Fibroblast of skin of scalp (primary cell): ENCODE measurements at places on chromosomes 2 and 18.
A peak's percentile ranks its signal among the peaks of the same experiment; 100 is the strongest.

GRCh38 chr2:192190474-192190873 lies 4.3 kb downstream of the TMEFF2 start:
- DNase-seq: peak; percentile 54

DNA sequence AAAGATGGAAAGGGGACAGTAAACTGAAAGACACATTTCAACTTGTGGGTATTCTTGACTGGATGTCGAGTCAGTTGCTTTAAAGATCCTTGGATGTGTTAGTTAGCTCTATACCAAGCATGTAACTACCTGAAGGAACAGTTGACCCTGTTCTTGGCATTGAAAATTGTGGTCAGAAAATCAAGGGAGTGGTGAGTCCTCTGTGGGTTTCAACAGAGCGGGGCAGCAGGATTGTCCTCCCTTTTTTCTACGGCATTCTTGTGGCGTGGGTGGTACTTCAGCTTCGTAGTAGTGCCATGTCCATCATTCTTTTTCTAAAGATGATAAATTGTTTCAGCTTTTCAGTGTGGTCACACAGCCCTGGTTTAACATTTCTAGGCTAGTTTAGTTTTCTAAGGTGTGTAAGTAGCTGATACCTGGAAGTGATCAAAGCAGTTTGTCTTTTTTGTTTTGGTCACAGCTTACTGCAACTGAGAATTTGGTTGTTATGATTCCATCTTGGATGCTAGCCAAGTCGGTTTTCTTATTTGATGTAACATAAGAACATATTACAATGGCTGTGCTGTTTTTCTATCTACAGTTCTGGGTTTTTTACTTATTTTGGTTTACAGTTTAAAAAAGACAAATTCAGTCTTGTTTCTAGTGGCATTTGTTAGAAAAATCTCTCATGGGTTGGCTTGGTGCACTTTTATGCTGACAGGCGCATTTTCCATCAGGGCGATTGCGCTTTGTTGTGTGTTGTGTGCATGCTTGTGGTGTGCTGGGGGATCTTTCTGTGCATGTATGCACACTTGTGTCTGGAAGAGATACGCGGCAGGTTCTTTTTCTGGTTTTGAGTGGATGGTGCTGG lies 84.7 kb downstream of the ZNF407 start:
- peak; percentile 4 for DNase-seq

GRCh38 chr2:148599109-148599991 lies 45.2 kb upstream of the EPC2 start:
- no peak for DNase-seq

DNA sequence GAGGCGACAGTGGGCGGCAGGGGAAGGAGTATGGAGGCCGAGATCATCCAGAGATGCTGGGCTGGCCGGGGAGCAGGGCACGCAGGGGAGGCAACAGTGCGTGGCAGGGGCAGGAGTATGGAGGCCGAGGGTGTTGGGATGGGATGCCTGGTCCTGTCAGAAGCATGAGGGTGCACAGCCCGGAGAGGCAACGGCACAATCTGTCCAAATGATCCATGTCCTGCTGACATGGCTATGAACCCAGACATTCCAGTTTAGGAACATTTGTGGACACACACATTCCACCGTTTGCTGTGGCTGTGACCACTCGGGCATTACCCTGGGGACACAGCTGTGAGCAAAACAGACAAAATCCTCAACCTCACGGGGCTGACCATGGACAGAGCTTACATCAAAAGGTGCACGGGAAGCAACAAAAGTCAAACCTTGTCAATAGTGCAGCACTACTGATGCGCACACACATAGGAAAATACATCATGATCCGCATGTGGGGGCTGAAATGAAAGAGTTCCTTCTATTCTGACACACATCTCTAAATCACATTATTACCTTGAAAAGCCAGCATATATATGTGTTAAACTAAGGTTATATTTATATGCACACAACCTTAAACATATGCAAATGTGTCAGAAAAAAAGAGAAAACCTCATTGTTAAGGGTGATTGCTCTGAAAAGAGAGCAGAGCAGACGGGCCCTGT lies 144.0 kb upstream of the GPC1 start:
- DNase-seq: no peak

- no peak for DNase-seq
These were observed 5.6 kb downstream of the TANK start for GRCh38 chr2:161165811-161166210.

GRCh38 chr2:156736950-156737349 lies 300.8 kb downstream of the GPD2 start:
- no peak for DNase-seq

DNA sequence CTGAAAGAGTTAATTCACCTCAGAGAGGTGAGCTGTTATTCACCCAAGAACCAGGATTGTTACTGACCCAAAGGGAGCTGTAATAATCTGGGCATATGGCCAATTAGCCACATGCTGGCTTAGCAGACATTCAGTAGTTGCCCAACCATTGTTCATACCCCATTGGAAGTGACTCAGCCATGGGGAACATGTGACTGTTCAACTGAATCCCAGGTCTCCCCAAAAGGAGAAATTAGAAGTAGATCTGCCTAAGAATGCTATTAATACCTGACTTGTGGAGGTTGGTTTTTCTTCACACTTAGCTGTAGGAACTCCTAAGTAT lies 272.6 kb upstream of the UBE2E3 start:
- DNase-seq: peak; percentile 72

DNA sequence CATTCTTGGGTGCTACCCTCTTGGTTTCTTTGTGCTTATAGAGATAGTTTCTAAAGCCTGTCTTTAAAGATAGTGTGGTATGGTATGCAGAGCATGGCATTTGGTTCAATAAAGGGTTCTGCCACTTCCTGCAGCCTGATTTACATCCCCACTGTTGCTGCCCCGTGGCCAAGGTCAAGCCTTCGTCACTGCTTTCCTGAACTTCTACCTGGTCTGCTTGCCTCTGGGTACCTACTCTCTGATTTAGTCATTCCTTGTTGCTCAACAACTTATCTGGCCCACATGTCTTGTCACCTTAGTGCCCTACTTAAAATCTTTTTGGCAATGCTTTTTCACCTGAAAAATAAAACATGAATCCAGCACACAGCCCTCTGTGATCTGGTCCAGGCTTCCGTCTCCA lies 352.9 kb downstream of the LPIN1 start:
- no peak for DNase-seq

DNA sequence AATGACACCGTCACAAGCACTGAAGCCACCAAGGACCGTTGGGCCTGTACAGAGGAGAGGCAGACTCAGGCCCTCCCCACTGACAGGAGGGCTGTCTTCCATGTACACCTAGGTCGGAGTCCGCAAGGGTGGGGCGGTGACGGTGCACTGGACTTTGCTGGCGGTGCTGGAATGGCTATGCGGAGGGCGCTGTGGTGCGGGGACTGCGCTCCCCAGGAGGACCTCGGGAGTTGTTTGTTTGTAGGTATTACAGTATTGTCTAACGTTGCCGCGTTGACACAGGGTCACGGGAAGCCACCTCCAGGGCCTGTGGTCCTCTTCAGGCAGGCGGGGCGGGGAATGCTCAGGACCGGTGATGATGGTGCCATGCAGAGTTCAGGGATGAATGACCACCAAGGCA lies 126.2 kb downstream of the TPO start:
- no peak for DNase-seq

- DNase-seq: no peak
These were observed 476.8 kb downstream of the MBD2 start for GRCh38 chr18:53747663-53748160.

GRCh38 chr18:457140-457519 lies 43.4 kb downstream of the COLEC12 start:
- peak; percentile 91 for DNase-seq

- DNase-seq: no peak
These were observed 9.0 kb upstream of the GAL3ST2 start for GRCh38 chr2:241767464-241768250.

DNA sequence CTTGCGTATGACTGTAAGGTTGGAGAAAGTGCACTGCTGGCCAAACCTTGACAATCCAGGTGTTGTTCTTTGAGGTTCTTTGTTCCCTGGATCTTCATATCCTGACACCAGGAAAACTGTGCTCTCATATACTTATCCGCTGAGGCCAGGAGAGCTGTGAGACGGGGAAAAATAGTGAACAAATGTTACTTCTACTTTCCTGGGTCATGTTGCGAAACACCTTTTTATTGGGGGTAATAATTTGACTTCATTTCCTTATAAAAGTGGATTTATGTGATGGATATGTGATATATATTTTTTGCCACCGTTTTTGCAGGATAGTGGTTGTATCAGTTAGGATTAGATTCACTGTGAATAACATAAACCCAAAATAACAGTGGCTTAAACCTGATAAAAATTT lies 336.1 kb downstream of the OSR1 start:
- no peak for DNase-seq

DNA sequence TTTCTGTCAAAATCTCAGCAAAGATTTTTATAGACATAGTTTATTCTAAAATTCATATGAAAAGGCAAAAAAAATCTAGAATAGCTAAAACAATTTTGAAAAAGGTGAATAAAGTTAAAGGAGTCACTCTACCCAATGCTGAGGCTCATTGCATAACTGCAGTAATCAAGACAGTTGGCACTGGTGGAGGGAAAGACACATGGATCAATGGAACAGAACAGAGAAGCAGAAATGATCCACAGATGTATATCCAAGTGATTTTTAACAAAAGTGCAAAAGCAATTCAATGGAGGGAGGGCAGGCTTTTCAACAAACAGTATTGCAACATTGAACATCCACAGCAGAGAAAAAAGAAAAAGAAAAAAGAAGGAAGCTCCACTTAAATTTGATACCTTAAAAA lies 162.8 kb downstream of the RBM43 start:
- DNase-seq: no peak

DNA sequence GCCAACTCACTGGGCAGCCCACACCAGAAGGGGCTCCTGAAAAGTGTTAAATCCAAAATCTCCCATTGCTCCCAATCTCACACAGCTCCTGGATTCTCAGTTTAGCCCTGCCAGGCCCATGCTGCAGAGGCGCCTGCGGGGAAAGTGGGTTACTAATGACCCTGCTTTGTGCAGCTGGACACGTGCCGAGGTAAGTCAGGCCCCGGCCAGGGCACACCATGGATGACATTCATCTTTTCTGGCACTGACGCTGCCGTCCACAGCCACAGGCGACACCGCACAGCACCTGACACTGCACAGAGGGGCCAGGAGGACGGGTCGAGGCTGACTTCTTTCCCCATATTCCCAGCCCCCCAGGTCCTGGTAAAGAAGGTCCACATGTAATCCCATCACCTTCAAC lies 193.5 kb downstream of the EIPR1 start:
- DNase-seq: no peak

GRCh38 chr2:30561349-30561748 lies 114.3 kb downstream of the LCLAT1 start:
- no peak for DNase-seq

- no peak for DNase-seq
These were observed 13.0 kb downstream of the SH3BP4 start for GRCh38 chr2:234964631-234965461.

- DNase-seq: no peak
These were observed 40.9 kb upstream of the MAT2A start for GRCh38 chr2:85497944-85498630.

DNA sequence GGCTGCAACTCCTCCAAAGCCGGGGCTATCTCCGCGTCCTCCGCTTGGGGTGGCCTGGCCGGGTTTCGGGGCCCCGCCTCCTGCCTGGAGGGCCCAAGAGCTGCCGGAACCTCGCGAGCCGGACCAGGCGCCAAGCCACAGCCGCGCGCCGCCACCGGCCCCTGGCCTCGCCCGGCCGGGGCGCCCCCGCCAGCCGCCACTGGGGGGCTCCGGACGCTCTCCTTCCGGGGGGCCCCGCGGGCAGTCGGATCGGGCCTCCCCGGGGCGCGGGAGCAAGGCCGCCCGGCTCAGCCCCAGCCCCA lies 17.4 kb upstream of the HAAO start:
- no peak for DNase-seq

DNA sequence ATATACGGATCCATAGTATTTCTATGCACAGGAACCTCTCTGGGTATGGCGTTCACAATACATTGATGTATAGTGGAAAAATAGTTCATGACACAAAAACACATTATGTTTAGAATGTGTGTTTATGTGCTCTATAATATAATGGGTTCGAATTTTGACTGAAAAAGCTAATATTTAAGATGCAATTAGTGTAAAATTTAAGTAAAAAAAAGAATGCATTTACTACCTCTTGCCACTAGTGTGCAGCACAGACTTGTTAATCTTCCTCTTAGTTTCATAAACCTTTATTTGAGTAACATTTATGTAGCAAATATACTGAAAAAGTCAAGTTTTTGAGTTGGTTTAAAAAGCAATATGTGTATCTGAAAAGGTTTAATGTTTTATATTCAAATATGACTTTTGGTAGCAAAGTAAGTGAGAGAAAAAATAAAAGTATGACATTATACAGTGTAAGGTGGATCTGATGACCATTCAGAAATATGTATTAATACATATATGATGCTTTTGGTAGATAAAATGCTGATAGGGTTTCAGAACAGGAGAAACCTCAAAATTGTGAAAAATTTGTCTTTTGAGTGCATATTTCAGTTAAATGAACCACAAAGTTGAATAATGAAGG lies 49.4 kb downstream of the CCDC102B start:
- DNase-seq: peak; percentile 31

- DNase-seq: peak; percentile 58
These were observed 456.3 kb downstream of the DLGAP1 start for GRCh38 chr18:3998698-3999333.

- DNase-seq: peak; percentile 14
These were observed 18.4 kb upstream of the ZNF638 start for GRCh38 chr2:71313016-71313766.

DNA sequence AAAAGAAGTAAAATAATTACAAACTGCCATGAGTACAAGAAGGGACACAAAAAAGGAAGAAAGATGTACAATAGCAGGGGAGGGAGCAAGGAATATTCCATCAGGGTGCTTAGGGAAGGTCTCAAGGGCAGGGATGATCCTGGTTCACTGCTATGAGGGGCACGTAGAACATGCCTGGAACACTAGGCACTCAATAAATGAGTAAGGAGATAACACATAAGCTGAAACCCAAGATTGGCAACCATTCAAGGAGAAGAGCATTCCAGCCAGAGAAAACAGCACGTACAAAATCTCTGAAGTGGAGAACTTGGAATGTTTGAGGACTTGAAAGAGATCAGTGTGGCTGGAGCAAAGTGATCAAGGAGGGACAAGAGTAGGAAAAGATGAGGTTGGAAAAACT lies 103.2 kb downstream of the FAM161A start:
- peak; percentile 71 for DNase-seq

- no peak for DNase-seq
These were observed 318.7 kb upstream of the ID2 start for GRCh38 chr2:8363161-8363560.

DNA sequence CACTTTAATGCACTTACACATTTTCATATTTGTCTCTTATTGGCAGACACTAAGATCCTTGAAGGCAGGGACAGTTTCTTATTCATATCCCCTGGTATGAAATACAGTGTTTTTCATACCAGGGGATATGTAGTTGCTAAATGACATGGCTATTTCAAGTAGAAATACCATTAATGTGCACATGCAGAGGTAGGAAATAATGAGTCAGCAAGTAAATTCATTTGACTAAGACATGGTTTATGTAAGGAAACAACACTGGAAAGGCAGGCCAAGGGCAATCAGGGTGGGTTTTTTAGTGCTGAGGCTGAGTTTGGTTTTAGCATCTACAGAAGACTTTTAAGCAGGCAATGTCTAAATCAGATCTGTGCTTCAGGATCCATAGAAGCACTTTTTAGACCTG lies 155.9 kb downstream of the WDPCP start:
- peak; percentile 35 for DNase-seq

GRCh38 chr18:69956665-69957620 lies 9.3 kb upstream of the CD226 start:
- DNase-seq: no peak
